Iris pigment epithelial cell (primary cell): ENCODE measurements at places on chromosomes 4 and X.

DNA sequence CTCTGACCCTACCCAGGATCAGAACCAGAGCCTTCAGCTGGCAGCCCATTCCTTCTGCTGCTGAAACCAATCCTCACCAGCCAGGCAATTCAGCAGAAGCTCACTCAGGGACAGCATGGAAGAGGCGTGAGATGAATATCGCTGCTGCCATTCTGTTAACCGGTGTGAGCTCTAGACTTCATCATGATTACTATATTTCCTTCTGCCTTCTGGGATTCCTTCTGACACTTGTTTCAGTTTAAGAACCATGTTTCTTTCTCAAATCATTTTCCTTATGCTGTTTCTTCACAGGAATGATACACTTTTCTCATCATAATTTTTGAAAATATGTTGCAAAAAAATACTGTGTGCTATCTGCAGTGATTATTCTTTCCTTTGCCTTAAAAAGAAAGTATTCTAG lies 473.4 kb upstream of the FTHL17 start:
- DNase-seq: no peak

DNA sequence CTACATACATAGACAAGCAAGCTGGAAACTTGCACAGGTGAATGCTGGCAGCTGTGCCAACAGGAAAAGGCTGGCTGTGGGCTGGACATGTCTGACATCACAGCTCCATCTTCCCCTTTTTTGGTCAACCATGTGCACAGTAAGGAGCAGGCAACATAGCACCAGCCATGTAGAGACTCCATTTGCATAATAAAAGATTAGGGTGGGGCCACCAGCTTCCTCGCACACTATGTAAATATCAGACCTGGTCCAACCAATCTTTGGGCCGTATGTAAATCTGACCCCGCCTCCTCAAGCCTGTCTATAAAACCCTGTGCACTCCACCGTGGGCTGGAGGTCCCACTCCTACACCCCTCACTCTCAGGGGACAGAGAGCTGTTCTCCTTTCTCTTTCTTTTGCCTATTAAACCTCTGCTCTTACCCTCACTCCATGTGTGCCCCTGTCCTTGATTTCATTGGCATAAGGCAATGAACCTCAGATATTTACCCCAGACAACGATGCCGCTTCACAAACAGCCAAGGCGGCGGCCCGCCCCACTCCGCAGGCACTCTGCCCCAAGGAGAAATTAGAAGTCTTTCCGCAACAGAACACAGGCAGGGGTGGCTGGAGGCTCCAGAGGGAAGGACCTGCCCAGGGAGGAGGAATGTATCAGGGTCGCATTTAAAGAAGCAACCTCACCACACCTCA lies 862.2 kb downstream of the TRIML1 start:
- no peak for DNase-seq

GRCh38 chr4:24219209-24219608 lies 329.4 kb upstream of the PPARGC1A start:
- DNase-seq: no peak

DNA sequence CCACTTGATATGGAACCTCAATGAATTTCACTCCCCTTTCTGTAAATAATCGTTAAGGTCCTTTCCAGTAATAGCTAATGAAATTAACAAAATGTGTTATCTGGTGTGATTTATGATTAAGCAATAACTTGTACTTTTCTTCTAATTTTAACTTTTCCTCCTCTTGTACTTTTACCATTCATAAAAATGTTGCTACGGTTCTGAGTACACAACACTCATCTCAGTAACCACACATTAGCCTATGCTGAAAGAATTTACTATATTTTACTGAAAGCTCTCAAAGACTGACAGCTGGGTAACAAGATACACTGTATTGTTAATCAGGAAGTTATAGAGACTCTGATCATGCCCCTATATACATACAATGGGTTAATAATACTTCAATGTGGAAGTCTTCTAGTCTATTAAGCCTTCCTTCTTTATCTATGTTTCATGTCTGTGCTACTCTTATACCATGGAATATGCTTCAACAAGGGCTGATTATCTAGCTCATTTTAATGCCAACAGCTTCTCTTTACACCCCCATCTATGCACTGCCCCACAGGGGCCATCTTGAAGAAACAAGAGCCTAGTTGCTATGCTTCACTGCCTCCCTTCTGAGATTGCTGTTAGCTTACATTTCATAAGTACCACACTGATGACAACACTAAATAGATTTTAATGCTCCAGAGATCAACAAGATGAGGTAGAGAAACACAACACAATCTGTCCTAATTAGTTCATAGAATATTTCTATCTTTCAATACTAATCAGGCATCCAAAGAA lies 39.1 kb downstream of the LAMP2 start:
- DNase-seq: no peak

DNA sequence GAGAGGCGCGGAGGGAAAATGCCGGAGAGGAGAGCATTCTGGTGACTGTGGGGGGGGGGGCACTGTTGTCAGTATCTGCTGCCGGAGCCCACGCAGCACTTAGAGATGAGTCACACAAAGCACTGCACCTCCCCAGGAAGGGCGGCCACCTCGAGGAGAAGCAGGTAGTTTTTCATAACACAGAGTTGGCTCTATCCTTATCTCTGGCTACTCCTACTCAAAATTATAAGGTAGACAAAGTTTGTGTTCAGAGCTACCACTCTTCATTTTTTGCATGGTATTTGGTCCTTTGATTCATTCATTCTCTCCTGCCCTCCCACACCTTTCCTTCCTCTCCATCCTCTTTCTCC lies 76.2 kb upstream of the SCOC start:
- DNase-seq: peak; percentile 22

GRCh38 chr4:2320152-2320551 lies 58.2 kb upstream of the MXD4 start:
- no peak for DNase-seq

GRCh38 chr4:40931238-40931637 lies 181.5 kb downstream of the NSUN7 start:
- DNase-seq: no peak

DNA sequence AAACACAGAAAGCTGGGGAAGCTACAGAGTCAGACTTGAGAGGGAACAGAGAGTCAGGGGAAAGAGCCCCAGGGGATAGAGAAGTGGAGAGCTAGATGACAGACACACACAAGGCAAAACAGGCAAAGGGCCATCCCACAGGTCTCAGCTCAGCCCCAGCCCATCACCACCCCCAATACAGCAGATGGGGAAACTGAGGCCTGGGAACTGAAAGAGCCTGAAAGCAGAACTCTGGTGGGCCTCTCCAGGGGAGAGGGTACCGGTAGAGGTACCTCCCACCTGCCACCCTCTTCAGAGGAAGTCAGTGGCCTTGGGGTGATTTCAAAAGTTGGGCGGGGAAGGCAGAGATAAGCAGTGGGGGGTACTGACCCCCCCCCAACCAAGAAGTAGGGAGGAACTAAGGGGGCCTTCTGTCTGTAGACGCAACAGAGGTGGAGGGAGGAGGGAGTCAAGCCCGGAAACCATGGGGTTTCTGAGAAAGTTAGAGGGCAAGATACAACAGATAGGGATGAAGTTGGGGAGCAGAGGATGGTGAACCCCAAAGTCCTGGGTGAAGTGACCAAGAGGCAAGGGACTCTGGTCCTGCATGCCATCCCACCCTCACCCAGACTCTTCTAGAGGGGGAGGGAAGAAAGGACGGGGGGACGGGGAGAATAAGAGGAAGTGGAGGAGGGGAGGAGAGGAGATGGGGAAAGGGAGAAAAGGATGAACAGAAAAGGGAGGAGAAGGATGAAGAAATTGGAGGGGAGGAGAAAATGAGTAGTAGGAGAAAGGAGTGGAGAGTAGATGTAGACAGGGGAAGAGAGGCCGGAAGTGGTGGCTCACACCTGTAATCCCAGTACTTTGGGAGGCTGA lies 3.2 kb downstream of the GATA1 start:
- no peak for DNase-seq

DNA sequence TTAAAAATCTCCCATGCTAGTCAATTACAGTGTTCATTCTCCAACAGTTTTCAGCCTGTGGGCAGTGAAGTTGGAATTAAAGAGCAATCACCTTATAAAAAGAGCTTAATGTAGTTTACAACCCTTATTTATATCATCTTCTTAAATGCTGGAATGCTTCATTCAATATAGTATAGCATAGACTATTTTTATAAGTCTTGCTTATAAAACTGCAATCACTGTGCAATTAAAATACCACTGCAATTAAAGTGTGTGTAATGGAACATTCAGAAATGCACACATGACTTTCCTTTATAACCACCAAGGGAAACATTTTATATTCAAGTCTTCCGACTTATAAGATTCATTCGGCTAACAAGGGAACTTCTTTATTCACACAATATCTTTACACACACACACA lies 16.4 kb upstream of the DCAF8L1 start:
- DNase-seq: no peak

DNA sequence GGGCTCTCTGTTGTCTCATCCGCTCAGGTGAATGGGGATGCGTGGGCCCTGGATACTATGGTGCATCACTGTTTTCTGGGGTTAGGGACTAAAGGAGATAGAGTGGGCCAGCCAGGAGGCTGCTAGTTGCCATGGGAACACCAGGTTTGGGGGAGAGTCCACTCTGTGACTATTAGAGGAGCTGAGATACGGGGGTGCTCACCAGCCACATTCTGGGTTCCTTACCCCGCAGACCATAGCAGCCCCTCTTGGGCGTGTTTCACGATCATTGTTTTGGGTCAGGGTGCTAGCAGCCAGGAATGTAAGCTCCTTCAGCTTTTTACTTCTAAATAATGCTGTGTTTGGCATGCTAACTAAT lies 4.6 kb downstream of the EFNB1 start:
- no peak for DNase-seq

DNA sequence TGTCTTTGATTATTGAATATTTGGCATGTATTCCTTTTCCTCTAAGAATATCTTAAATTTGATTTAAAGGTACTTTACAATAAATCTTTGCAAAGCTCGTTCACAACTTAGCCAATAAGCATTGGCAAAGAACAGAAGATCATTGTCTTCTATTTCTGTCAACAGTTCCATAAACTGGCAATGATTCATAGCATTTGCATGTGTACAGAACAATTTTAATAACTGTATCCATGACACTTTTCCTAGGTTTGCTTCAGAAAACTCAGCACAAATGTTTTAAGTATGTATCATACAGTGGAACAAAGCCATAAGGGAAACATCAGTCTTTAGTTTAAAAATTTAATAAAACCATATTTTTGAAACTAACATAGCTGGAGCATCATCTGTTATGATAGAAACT lies 462.7 kb upstream of the RPS6KA3 start:
- no peak for DNase-seq

- DNase-seq: no peak
These were observed 783.5 kb downstream of the STPG2 start for GRCh38 chr4:97359826-97360225.

DNA sequence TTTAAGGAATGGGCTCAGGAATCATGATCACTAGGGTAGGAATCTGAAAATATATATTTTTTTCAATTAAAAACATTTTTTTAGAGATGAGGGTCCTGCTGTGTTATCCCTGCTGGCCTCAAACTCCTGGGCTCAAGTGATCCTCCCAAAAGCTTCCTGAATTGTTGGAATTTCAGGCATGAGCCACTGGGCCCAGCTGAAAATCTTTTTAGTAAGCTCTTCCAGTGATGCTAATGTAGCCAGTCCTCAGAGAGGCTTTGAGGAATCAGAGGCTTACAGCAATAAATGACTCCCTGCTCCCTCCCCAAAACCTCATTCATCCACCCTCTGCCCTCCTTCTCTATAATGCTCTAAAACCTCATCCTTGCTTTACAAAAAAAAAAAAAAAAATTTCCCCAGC lies 129.5 kb downstream of the ZIC3 start:
- no peak for DNase-seq

- DNase-seq: peak; percentile 1
These were observed 471.7 kb downstream of the GASK1B start for GRCh38 chr4:157700898-157701694.

DNA sequence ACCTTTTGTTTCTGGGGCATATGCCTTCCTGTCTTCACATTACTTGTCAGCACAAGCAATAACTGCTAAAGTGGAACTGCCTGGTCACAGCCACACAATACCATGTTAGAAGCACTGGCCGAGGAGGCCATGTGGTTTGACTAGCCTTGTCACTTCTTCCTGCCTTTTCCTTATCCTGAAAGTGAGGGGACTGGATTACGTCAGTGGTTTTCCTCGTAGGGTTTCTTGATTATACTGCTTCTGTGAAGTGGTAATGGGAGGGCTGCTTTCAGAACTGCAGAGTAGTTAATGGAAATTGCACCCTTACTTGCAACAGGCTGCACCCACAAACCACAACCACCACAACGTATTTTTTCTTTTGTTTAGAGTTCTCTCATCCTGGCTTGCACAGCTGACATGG lies 26.6 kb downstream of the ZRSR2 start:
- no peak for DNase-seq

DNA sequence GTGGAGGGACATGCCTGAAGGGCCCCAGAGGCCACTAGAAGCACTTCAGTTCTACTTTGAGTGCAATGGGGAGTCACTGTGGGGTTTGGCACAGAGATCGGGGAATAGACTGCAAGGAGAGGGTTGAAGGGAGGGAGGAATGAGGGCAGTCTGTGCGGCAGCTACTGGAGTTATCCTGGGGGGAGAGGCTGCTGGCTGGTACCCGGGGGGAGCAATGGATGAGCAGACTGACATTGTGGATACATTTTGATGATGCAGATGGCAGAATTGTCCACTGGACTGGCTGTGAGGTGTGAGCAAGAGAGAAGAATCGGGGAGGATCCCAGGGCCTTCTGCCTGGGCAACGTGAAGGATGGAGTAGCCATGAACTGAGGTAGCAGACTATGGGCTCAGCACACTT lies 2.8 kb upstream of the MAMLD1 start:
- DNase-seq: no peak

GRCh38 chrX:129540068-129540653 lies at the start of gene OCRL:
Gene OCRL (plus strand): TSS chrX:129540259. CDS start chrX:129540440, 181 bp downstream.
- peak; percentile 59 for DNase-seq

DNA sequence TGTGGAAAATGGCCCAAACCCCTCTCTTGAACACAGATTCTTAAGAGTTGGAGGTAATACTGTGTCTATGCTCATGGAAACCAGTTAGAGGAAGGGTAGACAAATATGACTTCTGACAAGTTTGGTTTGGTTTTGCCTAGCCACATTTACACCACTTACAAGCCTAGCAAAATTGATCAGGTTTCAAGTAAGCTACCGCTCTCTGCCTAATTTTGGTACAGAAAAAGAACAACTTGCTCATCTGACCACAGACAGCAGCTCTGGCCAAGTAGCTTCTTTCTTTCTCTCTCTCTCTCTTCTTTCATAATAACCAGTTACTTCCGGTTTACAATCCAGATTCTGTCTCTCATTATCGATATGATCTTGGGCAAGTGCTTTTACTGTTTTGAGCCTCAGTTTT lies 260.0 kb downstream of the GLUD2 start:
- DNase-seq: peak; percentile 0

GRCh38 chr4:6188687-6189305 lies 11.6 kb downstream of the JAKMIP1 start:
- peak; percentile 22 for DNase-seq

DNA sequence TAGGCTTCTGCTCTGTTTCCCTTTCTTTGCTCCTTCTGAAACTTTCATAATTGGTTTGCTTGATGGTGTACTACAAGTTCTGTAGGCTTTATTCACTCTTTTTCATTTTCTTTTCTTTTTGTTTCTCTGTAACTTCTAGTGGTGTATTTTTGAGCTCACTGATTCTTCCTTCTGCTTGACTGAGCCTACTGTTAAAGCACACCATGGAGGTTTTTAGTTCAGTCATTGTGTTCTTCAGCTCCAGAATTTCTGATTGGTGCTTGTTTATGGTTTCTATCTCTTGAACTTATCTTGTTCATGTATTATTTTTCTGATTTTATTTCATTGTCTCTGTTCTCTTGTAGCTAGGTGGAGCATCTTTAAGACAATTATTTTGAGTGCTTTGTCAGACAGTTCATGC lies 33.4 kb upstream of the C4orf54 start:
- DNase-seq: no peak
